Peyer's patch (tissue), 4 donors: ENCODE measurements at places on chromosomes 5 and 9. TPM values are rescaled to one million over a fixed set of nuclear protein-coding genes. Genes with fewer than 3 reads are reported as not detected.

Gene RMND5B
- 55.2 TPM for total RNA-seq

- peak; percentile 51 for DNase-seq
These were observed at the start of gene CDO1 for GRCh38 chr5:115816226-115817081. Gene CDO1 (minus strand): TSS chr5:115816659. CDS start chr5:115816397, 262 bp downstream.

- no peak for DNase-seq
These were observed 68.8 kb upstream of the PPP2R2B start for GRCh38 chr5:146947181-146947941.

GRCh38 chr5:109199289-109199688 lies 210.5 kb downstream of the PJA2 start:
- no peak for DNase-seq

DNA sequence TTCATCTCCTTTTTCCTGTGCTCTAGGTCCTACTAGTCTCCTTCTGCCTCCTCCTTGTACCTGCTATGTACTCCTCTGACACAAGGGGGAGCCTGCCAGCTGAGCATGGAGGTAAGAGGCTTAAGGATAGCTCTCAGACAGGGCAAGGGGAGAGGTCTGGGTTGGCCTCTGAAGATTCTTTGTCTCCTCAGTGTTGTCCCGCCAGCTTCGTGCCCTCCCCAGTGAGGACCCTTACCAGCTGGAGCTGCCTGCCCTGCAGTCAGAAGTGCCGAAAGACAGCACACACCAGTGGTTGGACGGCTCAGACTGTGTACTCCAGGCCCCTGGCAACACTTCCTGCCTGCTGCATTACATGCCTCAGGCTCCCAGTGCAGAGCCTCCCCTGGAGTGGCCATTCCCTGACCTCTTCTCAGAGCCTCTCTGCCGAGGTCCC lies 3.8 kb downstream of the CREB3 start:
- peak; percentile 87 for DNase-seq

DNA sequence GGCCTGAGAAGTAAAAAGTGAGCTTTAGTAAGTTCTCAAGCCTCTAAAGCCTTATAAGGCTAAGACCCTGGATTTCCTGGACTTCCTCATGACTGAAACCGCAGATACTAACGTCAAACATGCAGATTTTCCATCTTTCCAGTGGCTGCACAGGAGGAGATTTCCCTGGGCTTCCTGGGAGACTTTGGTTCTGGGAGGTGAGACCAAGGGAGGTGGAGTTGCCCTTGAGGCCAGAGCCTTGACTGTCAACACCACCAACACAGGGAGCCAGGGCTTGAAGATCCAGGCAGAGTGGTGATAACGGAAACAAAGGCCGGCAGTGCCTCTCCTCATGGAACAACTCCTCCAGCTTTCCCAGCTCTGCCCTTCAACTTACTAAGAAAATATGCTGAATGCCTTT lies 144.7 kb upstream of the LRRTM2 start:
- no peak for DNase-seq

- no peak for DNase-seq
These were observed 55.0 kb downstream of the PJA2 start for GRCh38 chr5:109354761-109355160.
